ENCODE measurements at places on chromosomes 6 and 20.

GRCh38 chr6:152078804-152079203 is 271.3 kb downstream of the ESR1 start:
- DNase-seq = no peak

DNA sequence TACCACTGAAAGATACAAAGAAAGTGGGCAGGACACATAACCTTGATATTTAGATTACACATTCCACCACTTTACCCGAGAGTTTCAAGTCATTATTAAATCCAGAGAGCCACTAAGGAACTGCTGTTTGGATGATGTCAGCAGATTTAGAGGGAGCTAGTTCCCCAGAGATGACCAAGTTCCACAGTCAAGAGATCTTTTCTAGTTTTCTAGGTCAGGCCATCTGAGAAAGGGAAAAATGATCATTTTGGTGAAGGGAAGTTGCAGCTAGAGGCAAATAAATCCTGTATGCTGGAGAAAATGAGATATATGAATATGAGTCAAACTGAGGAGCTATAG is 147.8 kb downstream of the HS3ST5 start:
- DNase-seq = no peak

DNA sequence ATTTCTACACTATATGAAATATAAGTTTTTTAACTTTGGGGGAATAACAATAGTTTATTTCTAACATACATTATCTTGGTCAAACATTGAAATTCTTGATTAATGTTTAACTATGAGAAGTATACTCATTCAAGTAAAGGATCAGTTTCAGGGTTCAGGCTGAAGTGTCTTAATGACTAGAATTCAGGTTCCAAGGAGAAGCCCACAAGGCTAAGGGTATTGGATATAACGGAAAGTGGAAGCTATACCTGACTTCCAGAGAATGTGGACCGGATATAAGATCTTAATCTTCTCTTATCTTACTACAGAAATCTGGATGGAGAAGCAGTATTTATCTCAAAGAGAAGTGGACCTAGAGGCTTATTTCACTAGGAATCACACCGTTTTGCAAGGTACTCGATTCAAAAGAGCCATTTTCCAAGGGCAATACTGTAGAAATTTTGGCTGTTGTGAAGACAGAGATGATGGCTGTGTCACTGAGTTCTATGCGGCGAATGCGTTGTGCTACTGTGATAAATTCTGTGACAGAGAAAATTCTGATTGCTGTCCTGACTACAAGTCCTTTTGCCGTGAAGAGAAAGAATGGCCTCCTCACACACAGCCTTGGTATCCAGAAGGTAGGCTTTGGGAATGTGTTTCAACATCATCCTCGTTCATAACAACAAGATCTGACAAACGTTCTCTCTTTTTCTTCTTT is at the start of gene TINAG:
TINAG (plus strand) TSS at position 153 of the 697 bp plus-strand sequence; CDS start at position 263, 110 bp downstream.
- no peak for DNase-seq

DNA sequence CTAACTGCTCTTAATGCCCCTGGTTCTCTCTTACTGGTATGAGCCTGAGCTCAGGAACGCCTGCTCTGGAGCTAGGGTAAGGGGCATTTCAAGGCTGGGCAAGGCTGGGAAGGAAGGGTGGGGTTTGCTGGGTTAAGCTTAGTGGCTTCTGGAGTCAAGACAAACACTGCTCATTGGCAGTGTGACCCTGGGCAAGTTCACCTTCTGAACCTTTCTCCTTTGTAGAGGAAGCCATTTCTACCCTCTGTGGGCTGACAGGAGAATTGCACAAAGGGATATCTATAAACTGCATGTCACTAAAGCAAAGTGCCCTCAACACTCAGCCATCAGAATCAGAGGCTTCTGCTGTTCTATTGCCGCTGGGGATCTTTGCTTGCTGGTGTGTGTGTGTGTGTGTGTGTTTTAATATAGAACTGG is 20.3 kb upstream of the LRRN4 start:
- DNase-seq = no peak

GRCh38 chr20:24768713-24769601 is 180.1 kb upstream of the CST7 start:
- no peak for DNase-seq

Data from putamen (tissue), 1 donor.